ENCODE measurements at places on chromosomes 4 and X. TPM values are rescaled to one million over a fixed set of nuclear protein-coding genes. Genes with fewer than 3 reads are reported as not detected.
A peak's percentile ranks its signal among the peaks of the same experiment; 100 is the strongest.

DNA sequence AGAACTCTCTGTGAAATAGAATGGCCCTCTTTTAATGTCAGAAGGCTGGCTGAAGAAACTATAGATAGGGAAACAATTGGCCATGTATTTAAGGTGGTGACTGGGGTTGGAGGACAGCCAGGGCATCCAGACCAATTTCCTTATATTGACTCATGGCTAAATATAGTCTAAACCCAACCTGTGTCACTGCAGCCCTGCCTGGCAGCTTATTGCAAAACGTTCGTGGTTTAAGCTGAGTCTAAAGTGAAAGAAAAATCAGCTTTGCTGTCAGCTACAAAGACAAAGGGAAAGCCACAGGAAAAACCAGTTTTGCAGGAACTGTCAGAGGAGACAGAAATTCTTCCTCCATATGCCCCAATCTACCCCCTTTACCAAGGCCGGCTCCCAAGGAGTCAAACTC, 902.8 kb upstream of the NDST4 start:
- no peak for DNase-seq

ACE2 gene
- 1.4 TPM for total RNA-seq

GRCh38 chr4:148064451-148064850, 332.6 kb downstream of the ARHGAP10 start:
- DNase-seq = no peak

ABHD18 gene
- total RNA-seq = 18.8 TPM

SSX4 gene
- total RNA-seq = not detected

- DNase-seq = peak; percentile 87
Measured at GRCh38 chr4:16686195-16686594, 212.2 kb downstream of the LDB2 start.

DNA sequence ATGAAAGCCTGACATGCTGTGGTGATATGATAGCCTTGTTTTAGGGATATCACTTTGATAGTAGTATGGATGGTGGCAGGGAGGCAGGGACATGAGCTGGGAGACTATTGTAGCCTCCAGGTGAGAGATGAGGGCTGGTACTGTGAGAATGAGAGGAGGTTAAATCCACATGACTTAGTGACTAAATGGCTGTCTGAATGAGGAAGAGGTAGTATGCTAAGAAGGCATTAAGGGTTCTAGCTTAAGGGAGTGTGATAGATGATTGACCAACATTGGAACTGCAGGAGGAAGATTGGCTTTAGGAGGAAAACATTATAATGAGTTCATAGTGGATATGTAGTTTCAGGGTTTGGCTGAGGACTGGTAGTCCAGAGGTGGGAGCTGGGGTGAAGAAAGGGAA, 195.0 kb upstream of the ANK2 start:
- no peak for DNase-seq

DNA sequence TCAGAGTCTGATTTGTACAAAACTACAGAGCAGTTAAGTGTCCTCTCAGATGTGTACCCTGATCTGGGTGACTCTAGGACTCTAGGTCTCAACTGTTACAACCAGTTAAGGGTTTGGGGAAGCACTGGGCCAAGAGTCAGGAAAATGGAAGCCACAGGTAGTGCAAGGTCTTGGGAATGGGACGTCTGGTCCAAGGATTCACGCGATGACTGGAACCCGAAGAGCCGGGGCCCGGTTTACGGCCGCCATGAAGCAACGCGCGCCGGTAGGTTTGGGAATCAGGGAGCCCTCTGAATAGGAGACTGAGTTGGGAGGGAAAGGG, 321 bp upstream of the HPRT1 start:
- no peak for DNase-seq

DNA sequence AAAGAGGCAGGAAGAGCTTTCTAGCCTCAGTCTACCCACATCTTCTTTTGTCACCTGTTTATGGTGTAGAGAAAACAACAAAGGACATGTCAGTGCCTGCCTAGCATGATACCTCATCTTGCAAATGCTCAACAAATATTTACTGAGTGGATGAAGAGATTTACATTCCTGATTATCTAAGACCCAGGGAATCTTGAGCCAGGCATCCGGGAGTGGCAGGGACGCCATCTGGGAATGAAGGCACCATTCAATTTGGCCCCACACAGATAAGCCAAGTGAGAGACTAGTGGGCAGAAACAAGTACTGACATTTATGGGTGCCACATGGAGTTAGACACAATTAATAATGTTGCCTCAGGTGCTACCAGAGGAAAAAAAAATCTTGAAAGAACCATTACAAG, 36.8 kb upstream of the CASK start:
- DNase-seq = no peak

DNA sequence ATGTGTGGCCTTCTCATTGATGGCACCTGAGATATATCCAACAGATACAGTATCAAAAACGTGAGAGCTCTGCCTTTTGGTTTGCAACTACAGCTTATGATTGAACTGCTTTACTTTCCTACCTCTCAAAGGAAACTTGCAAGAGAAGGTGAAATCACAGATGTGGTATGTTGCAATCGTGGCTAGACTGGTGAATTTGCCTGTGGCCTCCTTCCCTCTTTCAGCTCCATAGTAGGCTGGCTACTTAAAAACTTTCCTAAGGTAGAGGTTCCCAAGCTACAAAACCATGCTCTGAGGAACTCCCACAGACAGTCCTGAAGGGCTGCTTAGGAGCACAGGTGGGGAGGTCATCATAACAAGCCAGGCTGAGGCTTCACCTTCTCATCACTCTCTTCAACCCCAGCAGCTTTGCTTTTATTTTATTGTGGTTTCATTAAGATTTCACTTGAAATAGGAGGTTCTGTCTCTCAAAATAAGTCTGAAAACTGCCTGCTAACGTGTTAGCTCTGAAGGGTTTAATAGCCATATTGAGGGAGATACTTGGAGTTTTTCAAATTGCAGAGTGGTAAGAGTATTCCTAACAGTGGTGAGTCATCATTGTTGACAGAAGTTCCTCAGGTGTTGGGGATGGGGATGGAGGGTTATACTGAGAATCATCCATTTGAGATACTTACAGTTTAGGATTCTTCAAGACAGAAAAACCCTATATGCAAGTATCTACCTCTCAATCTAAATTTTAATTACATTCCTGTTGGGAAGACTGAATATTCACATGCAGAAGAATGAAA, 93.5 kb upstream of the UCP1 start:
- peak; percentile 27 for DNase-seq

DNA sequence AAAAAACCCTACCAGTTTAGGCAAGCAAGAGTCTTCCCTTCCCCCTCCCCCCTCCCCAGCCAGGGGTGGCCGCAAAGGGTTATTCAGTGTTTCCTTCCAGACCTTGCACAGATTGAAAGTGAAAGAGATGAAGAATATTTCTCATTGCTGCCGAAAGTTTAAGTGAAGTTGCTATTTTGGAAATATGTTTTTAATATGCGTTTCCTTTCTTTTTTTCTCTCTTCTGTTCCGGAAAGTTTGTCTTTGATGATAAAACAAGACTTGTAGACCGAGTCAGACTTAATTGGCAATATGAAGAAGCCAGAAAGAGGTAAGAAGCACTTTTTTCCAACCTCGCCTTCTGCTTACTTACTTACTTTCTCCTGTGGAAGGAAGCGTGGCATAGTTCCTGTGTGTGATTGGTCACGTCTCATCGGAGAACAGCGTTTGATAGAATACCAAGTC, 58.5 kb upstream of the CLCN4 start:
- no peak for DNase-seq

MAGED4B gene
- 32.1 TPM for total RNA-seq

DNA sequence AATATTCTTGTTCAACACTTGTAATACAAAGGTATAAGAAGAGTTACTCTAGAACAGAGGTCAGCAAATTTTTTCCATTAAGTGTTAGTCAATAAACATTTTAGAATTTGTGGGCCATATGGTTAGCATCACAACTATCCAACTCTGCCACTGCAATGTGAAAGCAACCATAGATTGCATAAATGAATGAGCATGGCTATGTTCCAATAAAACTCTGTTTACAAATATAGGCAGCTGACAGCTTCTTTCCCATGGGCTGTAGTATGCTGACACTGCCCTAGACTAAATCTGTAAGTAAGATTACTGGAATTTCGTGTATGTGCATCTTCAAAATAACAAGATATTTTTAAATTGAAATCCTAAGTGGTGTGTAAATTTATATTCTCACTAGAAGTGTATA, 73.7 kb downstream of the GABRA2 start:
- no peak for DNase-seq

DNA sequence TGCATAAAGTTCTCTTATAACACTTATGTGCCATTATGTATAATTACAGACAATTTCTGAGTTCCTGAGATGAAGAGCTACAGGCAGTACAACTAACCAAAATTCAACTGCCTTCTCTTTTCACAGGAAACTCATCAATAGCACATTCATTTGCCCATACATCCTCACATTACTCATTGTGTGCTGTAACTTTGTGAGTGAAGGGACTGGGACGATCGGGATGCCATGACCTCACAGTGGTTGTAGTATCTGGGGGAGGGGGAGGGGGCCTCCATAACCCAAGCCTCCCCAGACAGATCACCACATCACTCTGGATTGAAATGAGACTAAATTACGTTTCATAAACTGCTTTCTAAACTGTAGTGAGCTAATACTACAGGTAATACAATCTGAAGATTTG, 60.7 kb downstream of the ABCG2 start:
- no peak for DNase-seq

DNA sequence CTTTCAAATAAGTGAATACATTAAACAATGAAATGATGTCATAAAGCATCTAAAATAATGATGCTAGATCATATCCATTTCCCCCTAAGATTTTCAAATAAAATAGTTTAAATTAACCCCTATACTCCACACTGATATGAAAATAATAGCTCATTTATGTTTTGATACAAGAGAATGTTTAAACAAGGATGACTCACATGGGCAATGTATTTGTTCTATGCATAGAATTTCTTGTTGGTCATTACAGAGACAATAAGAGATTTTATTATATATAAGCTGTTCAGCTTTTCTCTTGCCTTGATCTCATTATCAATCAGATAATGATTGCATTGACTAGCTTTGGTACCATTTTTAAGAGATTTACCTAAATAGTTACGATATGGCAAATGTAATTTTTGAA, 411.7 kb downstream of the ARHGAP24 start:
- no peak for DNase-seq

- DNase-seq = no peak
Measured at GRCh38 chr4:164802301-164802901, 48.5 kb downstream of the SMIM31 start.

ARMCX1 gene
- 33.8 TPM for total RNA-seq

GRCh38 chr4:139603576-139604410, 47.8 kb upstream of the SETD7 start:
- peak; percentile 76 for DNase-seq

GRCh38 chr4:169663831-169664230, 43.5 kb downstream of the CLCN3 start:
- peak; percentile 58 for DNase-seq

DNA sequence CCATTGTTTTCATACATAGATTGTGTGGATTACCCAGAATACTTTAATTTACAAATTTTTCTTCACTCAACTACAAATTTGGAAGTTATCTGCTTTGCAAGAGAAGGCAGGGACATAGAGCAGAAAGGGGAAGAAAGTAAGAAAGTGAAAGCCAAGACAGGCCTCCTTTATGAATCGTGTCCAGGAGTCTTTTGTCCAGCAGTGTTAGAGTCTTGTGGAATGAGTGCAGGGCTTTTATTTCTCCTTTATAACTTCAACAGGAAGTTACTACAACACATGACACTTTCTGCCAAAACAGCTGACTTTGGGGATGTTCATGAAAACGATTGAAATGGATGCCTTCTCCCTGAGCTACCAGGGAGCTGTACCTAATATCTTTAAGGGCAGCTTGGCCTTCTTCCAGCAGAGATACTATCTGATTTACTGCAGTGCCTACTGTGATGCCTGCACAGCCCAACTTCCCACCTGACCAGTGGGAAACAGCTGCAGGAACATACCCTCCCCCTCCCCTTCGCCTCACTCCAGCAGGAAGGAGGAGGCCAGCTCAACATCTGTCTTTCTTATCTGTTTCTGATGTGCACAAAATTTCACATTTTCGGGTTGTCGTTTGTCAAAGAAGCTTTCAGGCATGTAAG, 557.7 kb upstream of the SLIT2 start:
- peak; percentile 35 for DNase-seq

- no peak for DNase-seq
Measured at GRCh38 chrX:70479247-70479921, 34.7 kb downstream of the DLG3 start.
